ENCODE measurements at places on chromosomes 16 and 17.
A peak's percentile ranks its signal among the peaks of the same experiment; 100 is the strongest.

DNA sequence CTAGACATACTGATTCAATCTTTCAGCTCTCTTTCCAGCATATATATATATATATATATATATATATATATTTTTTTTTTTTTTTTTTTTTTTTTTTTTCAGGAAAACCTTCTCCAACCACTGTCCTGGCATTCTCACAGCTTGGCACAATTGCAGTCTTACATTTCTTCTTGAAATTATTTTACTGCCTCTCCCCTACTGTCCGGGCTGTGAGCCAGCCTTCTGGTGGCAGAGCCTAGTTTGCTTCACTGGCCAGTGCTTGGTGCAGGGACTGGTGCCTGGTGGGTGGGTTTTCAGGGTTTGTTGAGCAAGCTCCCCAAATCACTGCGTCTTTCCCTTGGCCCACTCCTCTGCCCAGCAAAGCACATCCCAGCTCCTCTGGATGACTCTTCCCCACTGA is 28.5 kb downstream of the PRSS54 start:
- no peak for DNase-seq

DNA sequence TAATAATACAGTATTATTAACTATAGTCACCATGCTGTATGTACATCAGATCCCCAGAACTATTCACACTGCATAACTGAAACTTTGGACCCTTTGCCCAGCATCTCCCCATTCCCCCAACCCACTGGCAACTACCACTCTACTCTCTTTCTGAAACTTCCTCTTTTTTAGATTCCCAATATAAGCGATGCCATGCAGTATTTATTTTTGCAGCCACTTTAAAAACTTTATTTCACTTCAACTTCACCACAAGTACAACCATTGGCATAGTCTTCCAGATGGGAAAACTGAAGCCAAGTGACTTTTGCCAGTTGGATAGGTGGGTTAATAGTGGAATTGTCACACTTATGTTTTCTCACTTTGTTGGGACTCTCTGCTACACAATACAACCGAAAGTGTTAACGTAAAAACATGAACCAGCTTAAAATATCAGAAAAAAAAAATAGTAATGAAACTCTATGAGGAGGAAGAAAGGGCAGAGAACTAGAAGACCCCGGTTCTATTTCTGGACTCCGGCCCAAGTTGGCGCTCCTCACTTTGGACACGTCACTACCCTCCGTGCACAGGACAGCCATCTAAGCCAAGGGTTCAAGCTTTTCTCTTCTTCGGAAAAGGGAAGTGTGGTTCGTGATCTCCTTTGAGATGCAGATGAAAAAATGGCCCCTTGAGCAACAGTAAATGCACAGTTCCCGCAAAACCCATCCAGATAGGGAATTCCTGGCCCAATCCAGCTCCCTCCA is 743 bp downstream of the SHCBP1 start:
- DNase-seq: no peak

DNA sequence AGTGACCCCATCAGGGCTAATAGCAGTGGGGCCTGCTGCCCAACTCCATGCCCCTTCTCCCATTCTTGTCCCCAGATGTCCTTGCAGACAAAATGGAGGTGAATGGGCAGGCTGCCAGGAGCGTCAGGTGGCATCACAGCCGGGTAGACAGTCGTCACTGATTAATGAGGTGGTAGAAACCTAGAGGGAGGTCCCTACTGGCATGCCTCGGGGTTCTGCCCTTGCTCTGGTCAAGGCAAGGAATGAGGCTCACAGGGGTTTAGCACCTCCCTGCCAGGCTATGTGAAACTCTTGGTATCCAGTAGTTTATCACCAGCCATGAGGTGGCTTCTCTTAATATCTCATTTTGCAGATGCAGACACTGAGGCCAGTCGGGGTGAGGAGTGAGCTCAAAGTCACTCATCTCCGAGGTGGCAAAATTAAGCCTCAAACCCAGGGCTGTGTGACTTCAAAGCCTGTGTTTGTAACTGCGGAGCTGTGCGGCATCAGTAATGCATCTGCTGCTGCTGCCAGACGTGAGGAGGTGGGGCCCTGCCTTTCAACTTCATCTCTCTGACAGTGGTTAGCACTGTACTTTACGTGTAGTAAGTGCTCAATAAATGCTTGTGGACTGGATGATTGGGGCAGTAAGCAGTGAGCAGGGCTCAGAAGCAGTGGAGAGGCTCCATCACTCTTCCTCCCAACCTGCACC is 21.3 kb downstream of the RAI1 start:
- DNase-seq: no peak

GRCh38 chr16:56728980-56729734 is 772 bp upstream of the NUP93 start:
- DNase-seq: no peak

DNA sequence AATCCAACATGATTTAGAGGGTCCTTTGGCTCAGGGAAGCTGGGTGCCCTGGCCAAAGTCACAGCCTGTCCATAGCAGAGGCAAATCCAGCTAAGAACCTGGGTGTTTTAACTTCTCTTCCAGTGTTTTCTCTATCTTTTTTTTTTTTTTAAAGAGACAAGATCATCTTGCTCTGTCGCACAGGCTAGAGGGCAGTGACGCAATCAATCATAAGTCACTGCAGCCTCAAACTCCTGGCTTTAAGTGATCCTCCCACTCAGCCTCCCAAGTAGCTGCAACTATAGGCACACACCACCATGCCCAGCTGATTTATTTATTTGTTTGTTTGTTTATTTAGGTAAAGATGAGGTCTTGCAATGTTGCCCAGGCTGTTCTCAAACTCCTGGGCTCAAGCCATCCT is 14.8 kb upstream of the GRIN2A start:
- no peak for DNase-seq

- DNase-seq: no peak
Observed at GRCh38 chr16:57539072-57539796, 2.9 kb upstream of the CCDC102A start.

GRCh38 chr16:49478107-49478506 is 104.5 kb downstream of the C16orf78 start:
- DNase-seq: no peak

DNA sequence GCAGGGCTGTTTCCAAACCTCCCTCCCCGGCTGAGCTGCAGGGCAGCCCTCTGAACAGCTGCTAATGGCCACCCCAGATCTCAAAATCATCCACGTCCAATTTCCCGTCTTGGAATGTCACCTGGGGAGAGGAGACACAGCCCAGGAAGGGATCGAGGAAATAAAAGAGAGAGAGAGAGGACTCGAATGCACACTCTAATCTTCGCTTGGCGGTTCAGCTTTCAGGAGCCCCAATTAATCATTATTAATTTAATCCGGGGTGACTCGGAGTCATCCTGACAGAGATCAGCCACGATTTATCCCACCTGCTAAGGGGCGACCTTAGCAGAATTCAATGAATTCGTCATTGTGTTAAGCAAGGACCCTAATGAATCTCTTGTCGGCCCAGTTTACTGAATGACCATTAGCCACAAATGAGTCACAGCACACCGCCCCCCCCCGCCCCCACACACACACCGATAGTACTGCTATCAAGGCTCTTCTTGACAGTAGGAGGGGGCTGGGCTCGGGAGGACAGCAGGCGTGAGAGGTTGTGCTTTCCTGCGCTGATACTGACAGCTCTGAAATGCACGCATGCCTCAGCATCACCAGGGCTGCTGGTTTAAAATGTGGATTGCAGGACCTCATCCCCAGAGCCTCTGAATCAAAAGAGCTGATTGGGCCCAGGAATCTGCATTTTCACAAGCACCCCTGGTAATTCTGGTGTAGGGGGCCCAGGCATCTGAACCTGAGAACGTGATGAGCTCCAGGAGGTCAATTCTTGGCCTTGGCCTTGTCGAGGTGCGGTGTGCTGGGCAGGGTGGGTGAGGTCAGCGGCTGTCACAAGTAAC is 190.0 kb upstream of the CIBAR2 start:
- DNase-seq: no peak

GRCh38 chr17:64254755-64255154 is 8.3 kb downstream of the TEX2 start:
- DNase-seq: no peak

GRCh38 chr17:16820161-16820877 is 130.3 kb downstream of the CCDC144A start:
- DNase-seq: no peak

- no peak for DNase-seq
Observed at GRCh38 chr17:65172496-65173136, 35.4 kb downstream of the RGS9 start.

GRCh38 chr16:89370081-89370511 is 120.3 kb downstream of the ANKRD11 start:
- no peak for DNase-seq

- no peak for DNase-seq
Observed at GRCh38 chr17:61018938-61019337, 341.3 kb downstream of the BCAS3 start.

DNA sequence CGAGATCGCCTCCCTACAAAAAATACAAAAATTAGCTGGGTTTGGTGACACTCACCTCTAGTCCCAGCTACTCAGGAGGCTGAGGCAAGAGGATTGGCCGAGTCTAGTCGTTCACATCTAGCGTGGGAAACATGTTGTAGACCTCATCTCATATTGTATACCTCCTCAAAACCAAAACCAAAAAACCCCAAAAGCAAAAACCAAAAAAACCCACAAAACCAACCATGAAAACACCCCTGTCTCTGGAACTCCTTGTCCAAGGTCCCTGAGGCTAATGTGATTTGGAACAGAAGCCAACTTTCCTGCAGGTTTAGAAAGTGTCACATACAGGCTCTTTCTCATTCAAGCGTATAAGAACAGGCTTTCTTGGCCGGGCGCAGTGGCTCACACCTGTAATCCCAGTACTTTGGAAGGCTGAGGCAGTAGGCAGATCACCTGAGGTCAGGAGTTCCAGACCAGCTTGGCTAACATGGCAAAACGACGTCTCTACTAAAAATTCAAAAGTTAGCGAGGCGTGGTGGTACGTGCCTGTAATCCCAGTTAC is 29.0 kb downstream of the RAB11FIP3 start:
- DNase-seq: no peak

DNA sequence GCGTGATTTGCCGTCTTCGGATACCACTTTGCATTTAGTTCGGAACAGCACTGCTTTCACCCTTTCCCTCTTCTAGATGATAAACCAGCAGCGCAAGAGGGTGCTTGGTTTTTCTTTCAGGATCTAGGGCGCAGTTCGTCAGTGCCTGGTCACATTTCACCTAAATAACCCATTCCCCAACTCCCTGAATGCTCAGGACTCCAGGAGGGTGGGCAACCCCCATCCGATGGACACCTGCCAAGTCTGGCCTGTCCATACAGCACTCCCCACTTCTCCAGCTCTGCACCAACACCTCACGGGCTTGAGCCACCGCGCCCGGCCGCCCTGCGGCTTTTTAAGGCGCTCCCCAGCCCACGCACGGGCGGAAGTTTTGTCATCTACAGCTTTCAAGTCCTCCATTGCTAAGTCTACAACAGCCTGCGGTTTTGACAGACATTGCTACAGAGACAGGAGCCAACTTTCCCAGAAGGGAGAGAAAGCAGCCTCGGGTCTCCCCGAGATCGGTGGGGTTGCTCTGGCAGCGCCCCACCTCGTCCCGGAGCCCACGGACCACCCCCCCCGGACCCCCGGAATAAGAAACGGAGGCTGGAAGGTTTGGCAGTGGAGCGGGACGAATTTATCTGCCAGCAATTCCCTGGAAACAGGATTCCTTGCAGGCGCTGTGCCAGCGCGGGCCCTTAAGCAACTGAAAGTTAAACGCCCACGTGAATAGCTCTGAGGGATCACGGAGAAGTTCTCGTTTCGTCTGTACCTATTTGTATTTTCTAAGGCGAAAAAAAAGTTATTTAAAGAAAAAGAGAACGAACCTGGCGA is 38.6 kb upstream of the SLFN13 start:
- DNase-seq: peak; percentile 62

GRCh38 chr16:72430121-72430520 is 258.2 kb upstream of the PMFBP1 start:
- DNase-seq: no peak

DNA sequence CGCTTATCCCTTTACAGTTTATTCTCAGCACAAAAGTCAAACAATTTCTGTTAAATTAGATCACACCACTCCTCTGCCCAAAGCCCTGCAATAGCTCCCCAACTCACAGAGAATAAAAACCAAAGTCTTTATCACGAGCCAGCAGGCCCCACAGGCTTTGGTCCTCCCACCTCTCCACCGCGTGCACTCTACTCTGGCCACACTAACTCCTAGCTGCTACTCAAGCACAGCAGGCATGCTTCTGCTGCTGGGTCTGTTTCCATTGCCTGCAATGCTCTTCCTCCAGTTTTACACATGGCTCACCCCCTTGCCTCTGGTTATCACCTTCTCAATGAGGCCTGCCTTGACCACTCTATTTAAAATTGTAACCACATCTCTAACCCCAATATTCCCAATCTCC is 27.6 kb downstream of the HELZ start:
- DNase-seq: no peak

DNA sequence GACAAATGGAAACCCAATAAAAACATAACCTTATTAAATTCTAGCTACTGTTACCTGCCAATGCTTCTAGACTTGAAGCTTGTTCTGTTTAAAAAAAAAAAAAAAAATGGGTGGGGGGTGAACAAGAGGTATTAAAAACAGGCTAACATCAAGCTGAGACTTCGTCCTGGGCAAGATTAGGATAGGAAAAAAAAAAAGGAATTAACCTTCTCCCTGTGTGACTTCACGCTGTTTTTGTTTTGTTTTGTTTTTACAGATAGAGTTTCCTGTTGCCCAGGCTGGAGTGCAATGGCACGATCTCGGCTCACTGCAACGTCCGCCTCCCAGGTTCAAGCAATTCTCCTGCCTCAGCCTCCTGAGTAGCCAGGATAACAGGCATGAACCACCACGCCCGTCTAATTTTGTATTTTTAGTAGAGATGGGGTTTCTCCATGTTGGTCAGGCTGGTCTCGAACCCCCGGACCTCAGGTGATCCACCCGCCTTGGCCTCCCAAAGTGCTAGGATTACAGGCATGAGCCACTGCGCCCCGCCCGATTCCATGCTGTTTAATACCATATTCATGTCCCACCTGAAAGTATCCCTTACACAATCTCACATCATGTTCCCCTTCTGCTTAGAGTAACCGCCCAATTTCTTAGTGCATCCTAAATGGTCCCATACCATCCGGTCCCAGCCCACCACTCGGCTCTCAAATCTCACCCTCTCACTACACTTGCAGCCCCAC is 2.2 kb downstream of the USP31 start:
- no peak for DNase-seq

DNA sequence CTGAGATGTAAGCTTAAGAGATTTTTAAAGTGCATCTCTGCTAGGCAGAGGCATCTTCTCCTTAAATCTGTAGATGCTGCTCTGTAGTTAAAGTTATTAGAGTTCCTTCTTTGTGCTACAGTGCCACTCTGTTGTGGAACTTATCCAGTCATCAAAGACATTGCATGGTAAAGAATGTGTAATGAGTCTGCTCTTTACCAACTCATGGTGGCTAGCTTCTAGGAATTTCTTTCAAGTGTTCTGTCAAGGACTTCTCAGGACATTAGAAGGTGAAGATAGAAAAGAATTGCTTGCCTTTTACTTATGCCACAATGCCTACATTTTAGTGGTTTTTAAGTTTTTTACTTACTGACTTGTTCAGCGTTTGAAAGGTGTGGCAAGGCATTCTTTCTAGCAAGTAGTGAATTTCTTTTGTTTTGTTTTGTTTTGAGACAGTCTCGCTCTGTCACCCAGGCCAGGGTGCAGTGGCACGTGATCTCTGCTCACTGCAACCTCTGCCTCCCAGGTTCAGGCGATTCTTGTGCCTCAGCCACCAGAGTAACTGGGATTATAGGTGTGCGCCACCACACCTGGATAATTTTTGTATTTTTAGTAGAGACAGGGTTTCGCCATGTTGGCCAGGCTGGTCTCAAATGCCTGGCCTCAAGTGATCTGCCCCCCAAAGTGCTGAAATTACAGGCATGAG is 20.3 kb upstream of the ARL2BP start:
- DNase-seq: no peak
